KG1 (cell line): ENCODE measurements at places on chromosomes 5 and 9.
A peak's percentile ranks its signal among the peaks of the same experiment; 100 is the strongest.

DNA sequence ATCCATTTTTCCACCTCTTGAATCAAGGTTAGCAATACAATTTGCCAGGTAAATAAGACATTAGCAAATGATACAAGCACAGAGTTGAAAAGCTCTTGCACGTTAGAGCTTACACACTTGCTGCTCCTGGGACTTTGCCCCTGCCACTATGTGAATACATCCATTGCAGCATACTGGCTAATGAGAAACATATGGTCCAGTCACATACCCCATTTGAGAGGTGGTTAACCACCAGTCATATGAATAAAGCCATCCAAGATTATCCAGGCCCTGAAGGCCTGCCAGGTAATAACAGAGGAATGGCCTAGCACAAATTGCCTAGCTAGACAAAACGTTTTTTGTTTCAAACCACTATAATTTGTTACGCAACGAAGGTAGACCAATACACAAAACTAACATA lies 45.8 kb upstream of the FTMT start:
- no peak for DNase-seq

DNA sequence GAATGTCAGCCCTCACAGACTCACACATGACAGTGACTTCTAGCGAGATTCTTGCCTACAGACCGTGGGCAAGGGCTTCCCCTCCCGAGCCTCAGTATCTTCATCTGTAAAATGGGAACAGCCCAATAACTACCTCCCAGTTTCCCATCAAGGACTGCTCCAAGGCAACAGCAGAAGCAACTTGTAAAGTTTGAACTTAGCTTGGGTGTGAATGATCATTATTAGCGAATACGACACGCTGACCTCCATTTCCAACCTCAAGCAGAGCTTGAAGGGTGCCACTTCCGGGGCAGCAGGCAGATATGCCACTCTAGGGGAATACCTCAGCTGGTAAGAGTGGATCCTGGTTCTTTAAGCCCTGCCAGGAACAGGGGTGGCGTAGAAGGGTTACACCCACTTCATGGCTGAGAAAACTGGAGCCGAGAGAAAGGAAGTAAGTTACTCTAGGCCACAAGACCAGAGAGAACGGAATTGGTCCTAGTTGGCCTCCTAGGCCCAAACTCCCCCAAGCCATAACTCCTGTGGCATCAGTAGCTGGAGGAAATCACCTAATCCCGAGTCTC lies 2.0 kb downstream of the RNF44 start:
- peak; percentile 23 for DNase-seq

DNA sequence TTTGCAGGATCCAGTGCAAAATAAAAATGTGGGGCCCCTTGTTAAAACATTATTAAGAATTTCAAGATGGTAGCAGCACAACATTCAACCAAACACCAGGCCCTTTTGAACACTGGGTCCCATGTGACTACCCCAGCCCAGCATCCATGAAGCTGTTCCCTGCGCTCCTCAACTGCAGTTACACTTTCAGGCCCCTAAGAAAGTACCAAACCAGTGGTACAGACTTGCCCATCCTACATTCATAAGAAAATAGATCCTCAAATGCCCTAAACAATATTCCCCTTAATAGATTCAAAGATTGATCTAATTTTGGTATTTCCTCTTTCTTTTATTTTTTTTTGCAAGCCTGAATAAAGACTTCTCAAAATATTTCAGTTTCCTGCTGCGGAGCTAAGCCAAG lies 201.7 kb downstream of the EFNA5 start:
- no peak for DNase-seq

GRCh38 chr5:6459896-6460295 lies 11.2 kb downstream of the UBE2QL1 start:
- DNase-seq = no peak

GRCh38 chr5:90307322-90307721 lies 102.2 kb downstream of the CETN3 start:
- DNase-seq = no peak

- DNase-seq = no peak
Observed at GRCh38 chr5:112594095-112594850, 143.4 kb upstream of the APC start.

DNA sequence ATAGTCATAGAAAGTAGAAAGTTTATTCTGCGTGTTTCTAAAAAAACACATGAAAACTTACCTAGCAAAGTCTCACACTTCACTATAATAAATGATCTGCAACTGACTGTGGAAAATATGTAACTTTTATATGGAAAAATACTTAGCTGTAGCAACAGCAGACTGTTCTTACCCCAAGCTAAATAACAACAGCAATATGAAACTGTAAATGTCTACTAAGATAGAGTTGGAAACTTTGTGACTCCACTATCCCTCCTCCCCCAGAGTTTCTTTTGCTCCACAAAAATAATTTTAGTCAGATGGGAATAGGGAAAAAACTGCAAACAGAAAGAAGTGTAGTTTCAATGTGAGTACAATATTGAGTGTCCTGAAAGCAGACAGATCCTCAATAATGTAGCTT lies 21.0 kb downstream of the MLLT3 start:
- no peak for DNase-seq

DNA sequence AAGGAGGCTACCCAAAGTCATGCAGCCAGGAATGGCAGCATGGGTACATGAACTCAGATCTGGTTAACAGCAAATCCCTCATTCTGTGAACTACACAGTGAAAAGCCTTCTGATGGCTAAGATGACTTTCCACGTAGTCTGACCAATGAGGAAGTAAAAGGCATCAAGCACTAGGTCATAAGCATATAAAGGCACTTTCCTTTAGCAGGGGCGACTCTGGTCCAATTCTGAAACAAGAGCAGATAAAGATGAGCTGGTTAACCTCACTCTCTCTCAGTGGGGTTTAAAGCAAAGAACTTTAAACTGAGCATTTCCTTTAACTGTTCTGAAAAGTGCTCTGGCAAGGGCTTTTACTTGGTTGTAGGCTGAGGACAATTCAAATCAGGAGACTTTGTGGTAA lies 21.1 kb downstream of the PSMB7 start:
- no peak for DNase-seq

GRCh38 chr5:67773411-67774266 lies 441.9 kb upstream of the PIK3R1 start:
- DNase-seq = no peak

- no peak for DNase-seq
Observed at GRCh38 chr5:54013556-54014194, 296.7 kb downstream of the ARL15 start.

- no peak for DNase-seq
Observed at GRCh38 chr9:112110777-112111113, 64.4 kb downstream of the SUSD1 start.

- no peak for DNase-seq
Observed at GRCh38 chr5:75040973-75041372, 11.4 kb downstream of the GCNT4 start.

GRCh38 chr5:58262226-58262625 lies 197.7 kb downstream of the PLK2 start:
- no peak for DNase-seq

DNA sequence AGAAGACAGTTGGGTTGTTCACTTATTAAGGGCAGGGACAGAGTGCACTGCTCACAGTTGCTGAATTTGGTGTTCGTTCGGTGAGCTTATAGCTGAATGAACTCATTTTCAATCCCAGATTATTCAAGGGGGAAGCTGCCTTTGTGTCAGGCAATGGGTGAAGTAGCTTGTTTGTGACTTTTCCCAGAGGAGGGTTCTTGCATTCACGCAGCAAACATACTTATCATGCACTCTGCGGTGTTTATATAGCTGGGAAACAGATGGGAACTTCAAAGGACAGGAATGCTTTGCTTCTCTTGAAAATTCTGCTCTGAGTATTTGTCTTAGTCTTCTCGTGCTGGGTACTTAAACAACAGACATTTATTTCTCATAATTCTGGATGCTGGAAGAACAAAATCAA lies 64.7 kb upstream of the ABCA1 start:
- no peak for DNase-seq

DNA sequence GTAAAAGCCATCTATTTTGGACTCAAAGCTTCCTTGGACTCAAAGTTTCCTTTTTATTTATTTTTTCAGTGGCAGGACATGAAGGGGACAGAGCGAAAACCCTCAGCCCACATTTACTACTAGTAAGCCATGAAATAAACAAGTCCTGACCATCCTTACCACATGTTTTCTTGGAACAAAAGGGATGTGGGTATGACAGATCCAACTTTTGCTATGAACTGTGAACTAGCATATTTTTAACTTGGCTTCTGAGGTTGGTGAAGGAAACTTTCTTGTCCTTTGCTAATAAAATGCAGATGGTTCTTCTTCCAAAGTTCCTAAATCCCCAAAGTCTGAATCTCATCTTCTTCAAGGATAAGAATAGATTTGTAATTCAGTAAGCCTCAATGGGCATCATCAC lies 122.7 kb upstream of the TNC start:
- DNase-seq = no peak

DNA sequence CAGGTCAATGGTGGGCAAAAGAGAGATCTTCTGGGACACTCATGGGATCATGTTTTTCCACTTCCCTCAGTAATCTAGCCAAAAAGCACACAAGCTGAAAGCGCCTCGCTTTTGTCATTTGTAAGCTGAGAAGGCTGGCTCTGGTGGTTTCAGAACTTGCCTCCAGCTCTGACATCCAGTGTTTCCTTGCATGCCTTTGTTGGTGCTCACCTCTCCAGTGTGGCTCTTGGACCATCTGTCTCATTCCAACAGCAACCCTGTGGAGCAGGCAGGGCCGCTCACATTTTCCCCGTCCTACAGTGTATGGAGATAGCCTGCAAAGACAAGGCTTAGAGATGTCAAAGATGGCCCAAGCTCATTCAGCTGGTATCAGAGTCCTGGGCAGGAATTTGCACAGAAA lies 160.8 kb upstream of the KLF4 start:
- no peak for DNase-seq

DNA sequence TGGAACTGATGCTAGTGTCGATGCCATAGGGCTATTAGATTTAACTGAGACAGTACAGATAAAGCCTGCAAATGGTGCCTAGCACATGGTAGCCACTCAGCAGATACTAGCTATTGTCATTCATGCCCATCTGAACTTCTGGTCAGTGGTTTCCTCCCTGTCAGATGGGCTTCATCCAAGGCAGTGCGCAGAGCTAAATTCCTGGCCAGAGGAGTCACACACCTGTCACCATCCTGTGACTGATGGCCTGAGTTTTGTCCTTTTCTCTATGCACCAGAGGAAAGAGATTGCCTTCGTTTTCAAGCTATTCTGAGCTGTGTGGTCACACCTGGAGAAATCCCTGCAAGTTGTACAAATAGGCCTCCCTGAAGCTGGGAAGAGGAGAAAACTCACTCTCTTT lies 34.7 kb downstream of the MSX2 start:
- no peak for DNase-seq

GRCh38 chr5:133344266-133344665 lies 268.1 kb downstream of the FSTL4 start:
- DNase-seq = no peak

- DNase-seq = no peak
Observed at GRCh38 chr9:129242971-129243561, 65.0 kb upstream of the IER5L start.

DNA sequence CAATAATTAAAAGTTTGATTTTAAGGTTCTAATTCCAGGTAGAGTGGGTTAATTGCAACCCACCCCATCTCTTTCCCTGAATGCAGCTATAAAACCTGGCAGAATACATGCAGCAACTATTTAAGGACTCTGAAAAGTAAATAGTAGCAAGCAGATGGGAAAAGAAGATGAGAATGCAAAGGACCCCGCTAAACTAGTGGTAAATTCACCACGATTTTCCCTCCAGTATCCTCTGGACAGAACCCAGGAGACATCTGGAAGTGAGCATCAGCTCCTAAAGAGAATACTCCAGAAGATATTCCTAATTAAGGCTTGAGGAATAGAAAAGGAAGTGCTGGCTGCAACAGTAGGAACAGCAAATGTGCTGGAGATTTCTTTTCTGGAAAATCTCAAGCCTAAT lies 170.9 kb downstream of the FRMD3 start:
- DNase-seq = no peak

GRCh38 chr9:6930827-6931226 lies 173.1 kb downstream of the KDM4C start:
- no peak for DNase-seq

DNA sequence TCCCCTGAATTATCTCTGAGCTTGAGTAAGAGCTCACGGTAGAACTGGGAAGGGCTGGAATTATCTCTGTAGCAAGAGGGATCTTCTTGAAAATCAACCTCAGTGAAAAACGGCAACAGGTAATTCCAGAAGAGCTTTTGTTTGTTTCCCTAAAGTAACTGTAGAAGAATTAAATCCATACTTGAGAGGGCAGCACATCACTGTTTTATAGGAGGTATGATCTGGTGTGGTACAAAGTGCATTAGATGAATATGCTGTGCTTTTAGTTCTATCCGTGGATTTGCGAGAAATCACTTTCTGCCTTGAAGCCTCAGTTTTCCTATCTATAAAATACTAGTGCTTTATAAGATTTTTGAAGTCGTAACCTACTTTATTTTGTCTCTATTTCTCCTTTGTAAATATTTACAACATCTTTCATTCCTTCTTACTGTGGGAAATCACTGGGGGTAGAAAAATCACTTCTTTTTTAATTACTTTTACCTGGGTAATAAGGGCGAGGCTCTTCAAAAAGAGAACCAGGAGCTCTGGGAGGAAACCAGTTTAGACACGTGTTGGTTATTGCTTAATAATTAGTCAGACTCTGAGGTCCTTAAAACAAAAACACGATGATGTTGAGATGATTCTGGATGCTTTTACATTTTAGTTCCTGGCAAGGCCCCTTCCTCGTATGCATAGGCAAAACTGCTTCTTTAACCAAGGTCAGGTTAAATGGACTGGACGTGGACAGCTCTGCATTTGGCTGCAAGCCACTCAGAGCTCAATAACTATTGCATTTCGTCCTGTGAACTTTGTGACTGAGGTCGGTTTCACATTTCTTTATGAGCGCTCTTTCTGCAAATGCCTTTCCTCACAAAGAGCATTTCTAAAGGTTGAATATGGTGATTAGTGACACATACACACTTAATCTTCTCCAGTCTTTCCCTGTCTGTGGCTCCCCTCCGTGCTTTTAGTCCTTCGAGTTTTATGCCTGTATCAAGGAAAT lies 376.1 kb downstream of the BRINP1 start:
- DNase-seq = no peak

GRCh38 chr5:27129926-27130325 lies 91.5 kb upstream of the CDH9 start:
- DNase-seq = no peak

- peak; percentile 6 for DNase-seq
Observed at GRCh38 chr9:32589083-32589723, 16.2 kb upstream of the NDUFB6 start.
